ELF-1 (cell line): ENCODE measurements at places on chromosomes 7 and 10.

DNA sequence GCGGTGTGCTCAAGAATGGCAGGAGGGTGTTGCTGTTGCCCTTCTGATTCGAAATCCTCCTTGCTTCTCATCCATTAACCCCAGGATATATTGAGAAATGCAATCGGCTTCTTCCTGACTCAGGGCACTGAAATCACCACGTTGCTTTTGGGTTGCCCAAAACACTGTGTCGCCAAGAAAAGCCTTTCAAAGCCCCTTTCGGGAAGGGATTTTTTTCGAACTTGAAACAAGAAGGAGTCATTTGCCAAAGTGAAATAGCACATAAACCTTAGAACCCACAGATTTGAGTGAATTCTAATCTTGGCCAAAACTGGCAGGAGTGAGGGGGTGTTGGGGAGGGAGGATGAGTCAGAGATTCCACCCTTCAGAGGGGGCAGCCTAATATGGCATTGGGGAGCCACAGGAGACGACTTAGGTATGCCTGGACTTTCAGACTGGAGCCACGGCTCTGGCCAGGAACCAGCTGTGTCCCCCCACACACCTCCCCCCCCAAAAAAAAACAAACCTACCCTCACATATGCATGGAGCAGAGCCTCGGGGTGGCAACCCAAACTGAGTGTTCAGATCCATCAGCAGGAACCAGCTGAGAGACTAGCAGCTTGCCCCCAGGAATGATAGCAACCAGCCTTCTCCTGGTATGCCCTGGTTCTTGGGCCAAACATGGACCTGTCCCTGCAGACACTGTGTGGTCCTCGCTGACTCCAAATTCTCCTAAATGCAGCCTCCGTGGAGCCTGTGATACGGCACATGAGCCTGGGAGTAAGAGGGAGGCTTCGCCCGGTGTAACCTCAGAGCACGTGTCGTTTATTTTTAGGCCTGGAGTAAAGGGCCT is 138.4 kb downstream of the FGFR2 start:
- DNase-seq, result no peak

DNA sequence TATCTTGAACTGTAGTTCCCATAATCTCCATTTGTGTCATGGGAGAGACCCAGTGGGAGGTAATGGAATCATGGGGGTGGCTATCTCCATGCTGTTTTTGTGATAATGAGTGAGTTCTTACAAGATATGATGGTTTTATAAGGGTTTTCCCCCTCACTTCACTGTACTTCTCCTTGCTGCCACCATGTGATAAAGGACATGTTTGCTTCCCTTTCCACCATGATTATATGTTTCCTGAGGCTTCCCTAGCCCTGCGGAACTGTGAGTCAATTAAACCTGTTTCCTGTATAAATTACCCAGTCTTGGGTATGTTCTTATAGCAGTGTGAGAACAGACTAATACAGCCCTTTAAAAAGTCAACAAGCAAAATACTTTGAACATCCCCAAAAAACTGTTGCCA is 427.7 kb downstream of the HTR7 start:
- DNase-seq, result no peak

- peak; percentile 42 for DNase-seq
These were observed 169.7 kb downstream of the NRF1 start for GRCh38 chr7:129780974-129781927.

- DNase-seq, result no peak
These were observed 1.0 kb upstream of the HIF1AN start for GRCh38 chr10:100534726-100535125.

DNA sequence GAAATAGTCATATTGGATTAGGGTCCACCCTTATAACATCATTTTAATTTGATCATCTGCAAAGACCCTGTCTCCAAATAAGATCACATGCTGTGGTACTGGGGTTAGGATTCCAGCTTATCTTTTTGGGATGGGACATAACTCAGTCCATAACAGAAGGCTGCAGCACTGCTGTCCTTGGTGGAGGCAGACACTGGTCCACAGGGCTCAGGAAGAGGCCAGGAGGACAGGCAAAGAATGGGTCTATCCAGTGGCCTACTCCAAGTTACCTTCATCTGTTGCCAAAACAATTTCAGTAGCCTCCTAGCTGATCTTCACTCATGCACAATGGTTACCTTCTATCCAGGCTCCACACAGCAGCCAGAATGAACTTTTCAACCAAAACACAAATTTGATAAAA is 387.0 kb downstream of the GRID1 start:
- DNase-seq, result no peak

GRCh38 chr7:155227788-155228458 is 69.8 kb upstream of the INSIG1 start:
- peak; percentile 80 for DNase-seq

- no peak for DNase-seq
These were observed 12.0 kb downstream of the STARD3NL start for GRCh38 chr7:38190011-38190410.

GRCh38 chr10:13026873-13027272 is 25.4 kb upstream of the CCDC3 start:
- no peak for DNase-seq

DNA sequence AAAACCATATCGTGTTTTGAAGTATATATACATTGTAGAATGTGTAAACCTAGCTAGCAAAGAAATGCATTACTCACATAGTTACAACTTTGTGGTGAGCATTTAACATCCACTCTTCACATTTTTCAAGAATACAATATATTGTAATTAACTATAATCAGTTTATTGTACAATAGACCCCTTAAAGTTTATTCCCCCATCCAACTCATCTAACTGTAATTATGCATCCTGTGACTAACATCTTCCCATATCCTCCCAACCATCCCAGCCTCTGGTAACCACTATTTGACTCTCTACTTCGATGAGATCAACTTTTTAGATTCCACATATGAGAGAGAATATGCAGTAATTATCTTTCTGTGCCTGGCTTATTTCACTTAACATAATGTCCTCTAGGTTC is 526.4 kb downstream of the KIF20B start:
- DNase-seq, result no peak

GRCh38 chr10:57186201-57186600 is 825.1 kb upstream of the ZWINT start:
- no peak for DNase-seq

DNA sequence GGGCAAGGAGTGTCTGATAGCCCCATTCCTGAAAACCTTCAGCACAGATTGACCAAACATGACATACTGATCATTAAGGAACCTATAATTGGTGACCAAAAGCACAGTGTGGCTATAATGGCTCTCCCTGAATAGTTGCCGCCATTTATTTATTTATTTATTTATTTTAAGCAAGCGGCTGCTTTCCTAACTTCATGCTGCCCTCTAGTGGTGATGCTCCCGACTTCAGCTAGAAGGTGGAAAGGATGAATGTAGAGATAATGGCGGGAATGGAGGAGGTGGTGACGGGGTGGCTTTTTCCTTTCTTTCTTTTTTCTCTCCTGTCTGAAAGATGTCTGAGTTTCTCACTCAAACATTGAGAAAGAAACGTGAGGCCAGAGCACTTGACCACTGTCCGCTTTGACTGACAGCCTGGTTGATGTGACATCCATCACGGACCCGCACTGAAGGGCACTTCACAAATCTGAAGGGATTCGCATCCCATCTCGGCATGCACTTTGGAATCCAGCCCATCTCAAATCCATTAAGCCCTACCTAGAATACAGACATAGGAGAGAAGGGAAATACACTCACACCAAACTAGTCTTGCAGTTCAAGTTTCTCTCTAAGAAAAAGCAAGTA is 1090.1 kb downstream of the KCNMA1 start:
- DNase-seq, result peak; percentile 72

DNA sequence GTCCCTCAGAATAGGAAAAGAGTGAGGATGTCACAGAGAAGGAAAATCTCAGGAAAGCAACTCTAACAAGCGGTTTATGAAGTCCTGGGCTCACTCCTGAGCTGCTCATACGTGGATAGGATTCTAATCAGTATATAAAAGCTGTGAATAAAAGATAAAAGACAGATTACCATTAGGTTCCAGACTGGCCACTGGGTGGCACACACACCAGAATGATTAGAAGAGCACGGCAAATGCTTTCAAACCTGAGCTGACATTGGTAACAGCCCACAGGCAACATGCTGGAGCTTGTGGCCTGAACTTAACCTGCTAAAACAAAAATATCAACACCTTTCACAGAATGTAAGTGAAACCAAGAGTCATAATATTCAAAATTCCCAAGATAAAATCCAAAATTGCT is 370.8 kb downstream of the GRID1 start:
- peak; percentile 17 for DNase-seq

DNA sequence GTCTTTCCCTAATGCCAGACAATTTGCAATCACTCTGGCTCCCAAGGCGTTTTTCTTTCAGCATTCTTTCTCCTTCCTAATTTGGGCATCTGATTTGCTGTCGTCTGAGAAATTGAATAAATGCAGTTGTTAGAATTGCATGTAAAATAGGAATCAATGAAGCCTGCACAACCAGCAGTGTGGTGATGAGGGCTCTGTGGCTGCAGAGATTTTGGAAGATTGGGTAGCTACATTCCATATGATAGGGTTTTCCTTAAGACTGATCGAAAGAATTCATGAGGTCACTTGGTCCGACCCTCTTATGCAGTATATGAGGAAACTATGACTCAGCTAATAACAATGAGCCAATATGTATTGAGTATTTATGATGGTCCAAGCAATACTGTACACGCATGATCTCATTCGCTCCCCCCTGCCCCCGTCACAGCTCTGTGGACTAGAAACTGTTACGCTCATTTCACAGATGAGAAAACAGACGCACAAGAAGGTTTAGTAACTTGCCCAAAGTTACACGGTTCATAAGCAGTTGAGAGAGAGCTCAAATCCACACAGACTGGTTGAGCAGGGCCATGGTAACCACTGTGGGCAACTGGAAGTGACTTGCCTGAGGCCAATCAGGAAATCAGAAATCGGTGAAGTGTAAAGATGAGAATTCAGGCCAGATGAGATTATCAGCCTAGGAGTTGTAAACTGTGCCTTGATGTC is 527.2 kb downstream of the GATA3 start:
- DNase-seq, result peak; percentile 3

GRCh38 chr7:34596887-34597286 is 61.1 kb upstream of the NPSR1 start:
- no peak for DNase-seq

DNA sequence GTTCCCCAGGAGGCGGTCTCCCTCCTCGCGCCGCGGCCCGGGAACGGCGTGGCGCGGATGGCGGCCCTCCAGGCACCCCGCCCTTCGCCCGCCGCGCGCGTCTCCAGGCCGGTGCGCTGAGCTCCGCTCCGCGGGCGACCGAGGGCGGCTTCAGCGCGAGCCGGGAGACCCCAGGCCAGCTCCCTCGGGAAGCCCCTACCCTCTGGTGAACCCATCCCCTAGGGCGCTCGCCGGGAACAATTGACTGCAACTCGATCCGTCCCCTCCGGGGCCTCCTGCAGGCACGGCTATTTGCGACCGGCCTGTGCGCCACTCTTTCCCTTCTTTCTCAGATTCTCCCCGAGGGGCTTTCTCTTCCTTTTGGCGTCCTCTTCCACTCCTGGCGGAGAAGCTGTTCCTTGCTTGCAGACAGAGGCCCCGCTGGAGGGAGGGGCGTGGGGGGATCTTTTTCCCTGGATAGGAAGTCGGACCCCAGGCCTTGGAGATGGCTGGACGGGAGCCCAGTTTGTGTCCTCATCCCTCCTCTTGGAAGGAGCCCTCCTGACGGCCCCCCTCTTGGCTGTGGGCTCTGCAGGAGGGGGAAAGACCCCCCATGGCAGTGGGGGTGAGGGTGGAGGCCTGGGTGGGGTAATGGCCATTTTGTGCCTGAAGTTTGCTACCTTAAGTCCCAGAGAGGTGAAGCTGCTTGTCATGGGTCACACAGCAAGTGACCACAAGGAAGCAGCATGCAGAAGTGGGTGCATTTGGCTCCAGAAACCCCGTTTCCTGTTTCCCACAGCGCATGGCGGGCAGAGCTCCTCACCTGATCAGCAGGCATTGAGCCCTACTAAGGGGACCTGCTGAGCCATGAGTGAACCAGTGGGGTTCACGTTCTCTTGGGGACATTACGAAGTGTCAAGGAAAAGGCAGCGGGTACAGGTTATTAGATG is 171.2 kb upstream of the TNRC18 start:
- peak; percentile 84 for DNase-seq

GRCh38 chr7:157423348-157423747 is 86.5 kb downstream of the DNAJB6 start:
- no peak for DNase-seq

DNA sequence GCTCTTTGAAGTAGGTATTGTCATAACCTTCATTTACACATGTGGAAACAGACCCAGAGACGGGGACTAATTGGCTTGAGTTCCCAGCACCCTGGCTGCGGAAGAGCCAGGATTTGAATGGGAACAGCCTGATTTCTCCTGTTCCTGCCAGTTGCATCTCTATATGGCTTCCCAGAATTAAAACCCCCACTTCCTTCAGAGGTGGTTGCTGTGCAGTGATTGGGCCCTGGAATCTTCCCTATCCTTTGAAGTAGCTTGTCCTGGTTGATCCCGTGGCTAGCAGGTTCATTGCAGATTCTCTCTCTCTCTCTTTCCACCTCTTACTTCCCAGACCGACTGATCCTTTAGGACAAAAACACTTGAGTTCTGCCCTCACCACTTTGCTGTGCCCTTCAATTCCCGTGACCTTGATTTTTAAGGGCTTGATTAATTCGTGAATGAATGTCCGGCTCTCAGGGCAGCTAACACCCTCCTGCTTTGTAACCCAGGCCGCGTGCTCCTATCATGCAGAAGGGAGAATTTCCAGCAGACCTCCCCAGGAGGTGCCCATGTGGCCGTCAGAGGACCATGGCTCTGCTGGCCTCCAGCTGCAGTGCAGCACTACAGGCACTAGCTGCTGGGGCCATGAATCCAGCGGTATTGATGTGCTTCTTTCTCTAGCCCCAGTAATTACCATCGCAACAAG is 120.6 kb upstream of the AGK start:
- peak; percentile 40 for DNase-seq

- DNase-seq, result no peak
These were observed 47.2 kb downstream of the PWWP2B start for GRCh38 chr10:132443983-132444876.

DNA sequence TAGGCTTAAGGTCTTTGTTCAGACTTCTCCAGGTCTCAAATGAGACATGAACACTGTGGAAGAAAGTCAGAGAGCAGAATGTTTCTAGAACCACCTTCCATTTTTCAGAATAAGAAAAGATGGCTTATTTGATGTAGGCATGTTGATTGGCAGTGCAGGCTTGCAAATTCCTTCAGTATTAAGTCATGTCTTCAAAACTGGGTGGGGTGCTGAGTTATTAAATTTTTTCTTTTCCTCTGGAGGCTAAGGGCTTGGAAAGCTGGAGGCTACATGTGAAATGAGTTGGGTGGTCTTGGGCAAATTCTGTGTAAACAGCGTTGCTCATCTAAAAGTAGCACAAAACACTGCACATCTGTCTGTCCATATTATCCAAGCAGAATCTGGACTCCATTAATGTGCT is 62.8 kb downstream of the PRTFDC1 start:
- DNase-seq, result no peak
